ENCODE measurements at places on chromosomes 1 and 21. TPM values are rescaled to one million over a fixed set of nuclear protein-coding genes. Genes with fewer than 3 reads are reported as not detected.

LDLRAD1 gene
- not detected for total RNA-seq

- DNase-seq = no peak
Measured at GRCh38 chr1:213724640-213725536, 262.9 kb upstream of the PROX1 start.

CCDC30 gene
- 0.34 TPM for total RNA-seq

DNA sequence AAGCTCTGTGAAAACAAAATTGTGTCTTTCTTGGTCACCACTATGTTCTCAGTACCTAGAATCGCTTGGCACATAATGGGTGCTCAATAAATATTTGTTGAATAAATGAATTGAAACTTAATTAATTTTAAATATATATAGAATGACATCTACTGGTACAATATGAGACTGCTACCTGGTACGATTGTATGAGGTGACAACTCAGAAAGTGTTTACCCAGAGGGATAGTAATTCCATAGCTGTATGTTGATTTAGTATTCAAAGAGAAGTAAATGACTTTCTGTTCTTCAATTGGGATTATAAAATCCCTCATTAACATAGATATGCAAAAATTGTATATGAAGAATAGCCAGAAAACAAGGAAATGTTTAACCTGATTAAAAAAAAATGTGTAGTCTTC, 128.7 kb downstream of the RPS6KC1 start:
- no peak for DNase-seq

CCDC27 gene
- total RNA-seq = not detected

KCNJ9 gene
- not detected for total RNA-seq

DNA sequence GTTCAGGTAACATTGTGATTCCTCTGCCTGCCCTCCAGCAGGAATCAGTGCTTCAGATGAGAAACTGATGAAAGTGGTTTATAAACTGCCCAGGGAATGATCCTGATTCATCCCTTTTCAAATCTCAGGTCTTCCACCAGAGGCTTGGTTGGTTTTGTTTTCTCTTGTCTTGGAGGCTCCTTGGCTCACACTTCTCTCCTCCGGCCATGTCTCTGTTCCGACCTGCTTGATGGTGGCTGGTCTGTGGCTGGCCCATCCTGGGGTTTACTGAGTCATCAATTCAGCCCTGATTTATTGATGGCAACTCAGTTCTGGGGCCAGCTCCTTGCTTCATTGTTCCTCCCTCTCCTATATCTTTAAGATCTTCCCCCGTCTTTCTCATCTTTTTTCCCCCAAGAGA, 56.6 kb upstream of the SLC2A1 start:
- DNase-seq = no peak

DNA sequence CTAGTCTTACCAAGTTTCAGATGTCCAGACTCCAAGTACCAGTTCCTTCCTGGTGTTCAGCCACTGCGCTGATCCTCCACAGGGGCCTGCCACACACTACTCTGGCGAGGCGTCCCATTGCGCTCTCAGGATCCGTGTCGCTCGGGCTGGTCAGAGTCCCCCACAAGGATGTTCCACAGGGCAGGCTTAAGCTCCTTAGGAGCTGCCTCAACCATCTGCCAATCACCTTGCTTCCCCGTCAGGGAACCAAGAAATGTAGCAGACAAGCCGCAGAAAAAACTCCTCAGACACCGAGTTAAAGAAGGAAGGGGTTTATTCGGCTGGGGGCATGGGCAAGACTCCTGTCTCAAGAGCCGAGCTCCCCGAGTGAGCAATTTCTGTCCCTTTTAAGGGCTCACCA, 9.8 kb downstream of the OR2W3 start:
- DNase-seq = no peak

DNA sequence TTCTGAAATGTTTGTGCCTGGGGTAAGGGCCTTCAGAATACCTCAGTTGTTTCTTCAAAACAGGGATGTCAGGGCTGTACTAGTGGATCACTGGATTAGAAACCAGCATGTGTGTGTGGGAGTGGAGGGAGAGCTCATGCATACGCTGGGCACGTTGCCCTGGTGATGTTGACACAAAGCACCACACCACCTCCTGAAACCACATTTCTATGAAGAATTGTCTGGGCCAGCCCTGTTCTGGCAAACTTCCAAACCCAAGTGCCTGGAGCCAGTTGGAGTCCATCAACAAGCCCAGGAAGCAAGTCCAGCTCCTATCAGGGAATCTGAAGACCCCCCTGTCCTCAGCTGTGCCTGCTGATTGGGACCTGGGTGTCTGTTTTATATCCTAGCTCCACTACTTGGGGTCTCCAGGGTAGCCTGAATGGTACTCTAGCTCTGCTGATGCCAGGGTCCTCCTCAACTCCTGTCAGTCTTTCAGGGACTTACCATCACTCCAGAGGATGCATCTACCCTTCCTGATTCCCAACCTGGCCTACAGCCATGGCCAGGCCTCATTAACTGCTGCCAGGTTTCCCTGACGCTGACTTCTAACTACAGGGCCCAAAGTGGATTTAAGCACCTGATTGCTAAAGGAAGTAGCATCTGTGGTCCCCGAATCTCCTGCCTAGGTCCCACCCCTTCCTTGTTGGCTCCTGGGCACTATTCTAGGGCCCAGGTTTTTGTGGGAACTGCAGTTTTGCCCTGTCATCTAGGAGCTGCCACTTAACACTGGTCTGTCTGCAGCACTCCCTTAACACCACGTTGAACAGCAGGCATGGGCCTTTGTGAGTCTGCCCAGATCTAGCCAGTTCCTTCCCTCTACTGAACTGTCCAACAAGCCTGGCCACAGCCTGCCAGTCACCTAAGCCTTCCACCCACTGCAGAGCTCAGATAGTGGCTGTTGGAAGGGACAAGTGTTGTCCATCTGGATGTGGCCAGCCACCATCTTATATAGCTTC, 45.5 kb downstream of the LPAR3 start:
- DNase-seq = peak; percentile 80

Data from glomerular endothelial cell (primary cell).